ENCODE measurements at places on chromosomes 7 and 10. TPM values are rescaled to one million over a fixed set of nuclear protein-coding genes. Genes with fewer than 3 reads are reported as not detected.
A peak's percentile ranks its signal among the peaks of the same experiment; 100 is the strongest.

DNA sequence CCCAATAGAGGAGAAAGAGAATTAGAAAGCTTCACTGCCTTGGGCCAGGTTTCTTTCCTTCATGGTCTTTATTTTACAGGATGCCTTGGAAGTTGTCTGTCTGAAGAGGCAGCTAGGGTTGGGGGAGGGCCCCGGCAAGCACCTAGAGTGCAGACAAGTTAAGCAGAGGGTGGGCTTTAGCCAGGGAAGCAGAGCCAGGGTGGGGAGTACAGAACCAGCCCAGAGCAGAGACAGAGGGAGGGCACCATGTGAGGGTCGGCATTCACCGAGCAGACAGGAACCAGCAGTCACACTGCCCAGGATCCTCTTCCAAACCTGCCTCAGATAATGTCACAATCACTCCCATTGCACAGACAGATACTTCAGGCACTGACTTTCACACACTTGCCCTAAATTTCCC, 75.9 kb downstream of the ADARB2 start:
- H3K4me3 ChIP-seq, result no peak overlapping the region
- DNase-seq, result no peak
- no peak overlapping the region for H3K27ac ChIP-seq
- H3K4me1 ChIP-seq, result no peaks in the 10 kb centered on the region
- no peaks in the 10 kb centered on the region for H3K36me3 ChIP-seq
- H3K27me3 ChIP-seq, result no peaks in the 10 kb centered on the region

The NUPR2 gene
- not detected for total RNA-seq

The CHST3 gene
- 43.3 TPM for total RNA-seq

GRCh38 chr10:67839951-67840350, 2.0 kb upstream of the DNAJC12 start:
- no peaks in the 10 kb centered on the region for H3K36me3 ChIP-seq
- no peaks in the 10 kb centered on the region for H3K4me1 ChIP-seq
- no peaks in the 10 kb centered on the region for H3K27me3 ChIP-seq
- H3K4me3 ChIP-seq, result no peak overlapping the region
- no peak overlapping the region for H3K27ac ChIP-seq

GRCh38 chr7:152336754-152337368, 98.9 kb downstream of the KMT2C start:
- H3K27me3 ChIP-seq, result no peaks in the 10 kb centered on the region
- peaks cover 12% of the 10 kb centered on the region for H3K4me1 ChIP-seq
- no peak overlapping the region for H3K27ac ChIP-seq
- H3K36me3 ChIP-seq, result no peaks in the 10 kb centered on the region
- no peak overlapping the region for H3K4me3 ChIP-seq

DNA sequence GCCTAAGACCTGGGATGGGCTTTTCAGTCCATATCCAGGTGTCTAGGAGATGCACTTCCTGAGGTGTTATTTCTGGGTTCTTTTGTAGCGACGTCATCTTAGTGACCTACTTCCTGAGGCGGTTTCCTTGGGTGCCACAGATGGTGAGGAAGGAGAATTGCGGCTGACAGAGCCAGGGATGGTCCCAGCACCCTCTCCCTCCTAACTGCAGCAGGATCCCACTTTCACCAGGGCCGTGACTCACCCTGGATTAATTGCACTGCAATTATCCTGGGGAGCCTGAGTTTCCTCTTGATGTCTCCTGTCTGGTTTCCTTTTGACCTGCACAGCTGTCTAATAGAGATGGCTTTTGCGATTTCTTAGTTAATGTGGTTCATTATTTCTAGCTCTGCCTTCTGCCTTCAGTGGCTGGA, 271.7 kb downstream of the TCF7L2 start:
- H3K27me3 ChIP-seq, result no peaks in the 10 kb centered on the region
- H3K36me3 ChIP-seq, result no peaks in the 10 kb centered on the region
- H3K4me3 ChIP-seq, result peak overlapping the region; percentile 48
- H3K4me1 ChIP-seq, result peaks cover 11% of the 10 kb centered on the region
- H3K27ac ChIP-seq, result no peak overlapping the region
- DNase-seq, result peak; percentile 59

DNA sequence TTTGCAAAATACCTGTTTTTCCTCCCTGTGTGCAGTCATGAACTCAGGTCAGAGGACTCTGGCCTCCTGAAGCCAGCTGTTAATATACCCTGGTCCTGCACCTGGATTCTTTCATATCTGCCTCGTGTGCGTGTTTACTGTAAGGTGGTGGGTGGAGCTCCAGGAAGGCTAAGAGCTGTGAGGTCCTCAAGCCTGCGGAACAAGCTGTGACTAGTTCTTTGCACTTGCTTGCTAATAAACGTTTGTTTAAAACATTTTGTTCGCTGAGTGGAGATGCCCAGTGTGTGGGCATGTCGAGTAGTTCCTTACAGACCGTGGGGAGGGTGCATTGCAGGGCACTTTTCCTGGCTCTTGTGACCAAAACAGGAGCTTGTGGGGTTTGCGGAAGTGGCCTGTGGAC, 139.0 kb downstream of the DOCK1 start:
- peaks cover 35% of the 10 kb centered on the region for H3K4me1 ChIP-seq
- no peak for DNase-seq
- no peak overlapping the region for H3K27ac ChIP-seq
- peaks cover 23% of the 10 kb centered on the region for H3K36me3 ChIP-seq
- H3K4me3 ChIP-seq, result no peak overlapping the region
- no peaks in the 10 kb centered on the region for H3K27me3 ChIP-seq

The WEE2 gene
- not detected for total RNA-seq

- no peaks in the 10 kb centered on the region for H3K36me3 ChIP-seq
- peaks cover 23% of the 10 kb centered on the region for H3K4me1 ChIP-seq
- no peak overlapping the region for H3K4me3 ChIP-seq
- no peak overlapping the region for H3K27ac ChIP-seq
- peak; percentile 32 for DNase-seq
- H3K27me3 ChIP-seq, result no peaks in the 10 kb centered on the region
Observed at GRCh38 chr10:36256166-36256565, 614.1 kb upstream of the FZD8 start.

DNA sequence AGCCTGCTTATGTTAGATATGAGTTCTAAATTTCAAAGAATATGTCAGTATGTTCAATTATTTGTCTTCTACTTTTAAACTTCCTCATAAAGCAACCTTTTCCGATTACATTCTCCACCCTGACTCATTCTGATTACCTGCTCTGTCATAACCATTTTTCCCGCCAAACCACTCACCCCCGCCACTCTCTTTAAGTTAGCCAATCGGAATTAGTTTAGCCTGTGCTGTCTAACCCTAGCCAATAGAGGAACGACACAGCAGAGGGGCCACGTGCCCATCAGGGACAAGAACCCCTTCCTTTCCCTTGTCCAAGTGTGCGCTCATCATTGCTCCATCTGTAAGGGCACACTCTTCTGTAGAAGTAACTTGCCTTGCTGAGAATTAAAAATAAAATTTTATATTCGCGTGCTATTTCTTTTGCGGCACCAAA, 91.4 kb downstream of the CCDC71L start:
- no peaks in the 10 kb centered on the region for H3K27me3 ChIP-seq
- peak overlapping the region; percentile 67 for H3K27ac ChIP-seq
- no peak overlapping the region for H3K4me3 ChIP-seq
- DNase-seq, result no peak
- peaks cover 13% of the 10 kb centered on the region for H3K4me1 ChIP-seq

- H3K36me3 ChIP-seq, result no peaks in the 10 kb centered on the region
- H3K27me3 ChIP-seq, result no peaks in the 10 kb centered on the region
- no peaks in the 10 kb centered on the region for H3K4me1 ChIP-seq
Observed at GRCh38 chr10:101655570-101655969, 39.4 kb downstream of the FBXW4 start.

GRCh38 chr10:55837273-55837672, 523.8 kb downstream of the ZWINT start:
- no peaks in the 10 kb centered on the region for H3K4me1 ChIP-seq
- DNase-seq, result no peak
- H3K4me3 ChIP-seq, result no peak overlapping the region
- H3K27ac ChIP-seq, result no peak overlapping the region

- H3K4me1 ChIP-seq, result peaks cover 17% of the 10 kb centered on the region
- no peak overlapping the region for H3K27ac ChIP-seq
- no peak overlapping the region for H3K4me3 ChIP-seq
- no peaks in the 10 kb centered on the region for H3K36me3 ChIP-seq
- H3K27me3 ChIP-seq, result no peaks in the 10 kb centered on the region
Observed at GRCh38 chr10:70292004-70292403, 8.2 kb upstream of the NPFFR1 start.

The SPDYE11 gene
- total RNA-seq, result not detected

- no peak for DNase-seq
- peaks cover 49% of the 10 kb centered on the region for H3K4me1 ChIP-seq
- H3K36me3 ChIP-seq, result no peaks in the 10 kb centered on the region
- no peaks in the 10 kb centered on the region for H3K27me3 ChIP-seq
- no peak overlapping the region for H3K27ac ChIP-seq
Observed at GRCh38 chr7:34131371-34131770, 226.0 kb downstream of the BMPER start.

The ASNS gene
- 107 TPM for total RNA-seq

GRCh38 chr7:146956853-146957252, 840.3 kb downstream of the CNTNAP2 start:
- no peaks in the 10 kb centered on the region for H3K27me3 ChIP-seq
- no peak overlapping the region for H3K27ac ChIP-seq
- no peak overlapping the region for H3K4me3 ChIP-seq
- H3K4me1 ChIP-seq, result no peaks in the 10 kb centered on the region
- H3K36me3 ChIP-seq, result no peaks in the 10 kb centered on the region

DNA sequence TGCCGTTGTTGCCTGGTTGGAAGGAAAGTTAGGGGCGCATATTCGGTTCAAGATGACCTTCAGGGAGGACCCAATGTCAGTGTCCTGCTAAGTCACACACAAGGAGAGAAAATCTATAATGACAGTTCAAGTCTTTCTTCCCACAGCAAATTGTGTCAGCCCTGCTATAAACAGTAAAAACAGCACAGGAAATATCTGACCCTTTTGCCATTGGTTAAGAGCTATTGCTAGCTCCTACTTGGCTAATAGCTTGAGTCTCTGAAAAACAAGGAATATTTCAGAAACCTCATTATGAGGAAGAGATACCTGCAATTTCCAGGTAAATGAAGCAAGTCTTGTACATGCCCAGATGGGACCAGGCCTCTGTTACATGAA, 175.6 kb downstream of the SKIDA1 start:
- H3K27ac ChIP-seq, result no peak overlapping the region
- H3K4me3 ChIP-seq, result no peak overlapping the region
- H3K4me1 ChIP-seq, result peaks cover 8% of the 10 kb centered on the region
- no peaks in the 10 kb centered on the region for H3K27me3 ChIP-seq
- DNase-seq, result no peak

The DNAJC9 gene
- 20.9 TPM for total RNA-seq

The TET1 gene
- total RNA-seq, result 2.1 TPM

- no peaks in the 10 kb centered on the region for H3K27me3 ChIP-seq
- no peak overlapping the region for H3K27ac ChIP-seq
- DNase-seq, result peak; percentile 39
- no peaks in the 10 kb centered on the region for H3K36me3 ChIP-seq
- no peak overlapping the region for H3K4me3 ChIP-seq
- H3K4me1 ChIP-seq, result peaks cover 19% of the 10 kb centered on the region
Observed at GRCh38 chr10:50576245-50576815, 47.4 kb downstream of the SGMS1 start.

GRCh38 chr7:70316745-70317144, 718.5 kb downstream of the AUTS2 start:
- no peaks in the 10 kb centered on the region for H3K36me3 ChIP-seq
- H3K27me3 ChIP-seq, result no peaks in the 10 kb centered on the region
- H3K27ac ChIP-seq, result no peak overlapping the region
- H3K4me1 ChIP-seq, result peaks cover 7% of the 10 kb centered on the region
- no peak overlapping the region for H3K4me3 ChIP-seq
- no peak for DNase-seq

GRCh38 chr7:91633013-91633441, 247.5 kb downstream of the MTERF1 start:
- DNase-seq, result no peak
- no peak overlapping the region for H3K4me3 ChIP-seq
- no peaks in the 10 kb centered on the region for H3K36me3 ChIP-seq
- H3K27ac ChIP-seq, result no peak overlapping the region

DNA sequence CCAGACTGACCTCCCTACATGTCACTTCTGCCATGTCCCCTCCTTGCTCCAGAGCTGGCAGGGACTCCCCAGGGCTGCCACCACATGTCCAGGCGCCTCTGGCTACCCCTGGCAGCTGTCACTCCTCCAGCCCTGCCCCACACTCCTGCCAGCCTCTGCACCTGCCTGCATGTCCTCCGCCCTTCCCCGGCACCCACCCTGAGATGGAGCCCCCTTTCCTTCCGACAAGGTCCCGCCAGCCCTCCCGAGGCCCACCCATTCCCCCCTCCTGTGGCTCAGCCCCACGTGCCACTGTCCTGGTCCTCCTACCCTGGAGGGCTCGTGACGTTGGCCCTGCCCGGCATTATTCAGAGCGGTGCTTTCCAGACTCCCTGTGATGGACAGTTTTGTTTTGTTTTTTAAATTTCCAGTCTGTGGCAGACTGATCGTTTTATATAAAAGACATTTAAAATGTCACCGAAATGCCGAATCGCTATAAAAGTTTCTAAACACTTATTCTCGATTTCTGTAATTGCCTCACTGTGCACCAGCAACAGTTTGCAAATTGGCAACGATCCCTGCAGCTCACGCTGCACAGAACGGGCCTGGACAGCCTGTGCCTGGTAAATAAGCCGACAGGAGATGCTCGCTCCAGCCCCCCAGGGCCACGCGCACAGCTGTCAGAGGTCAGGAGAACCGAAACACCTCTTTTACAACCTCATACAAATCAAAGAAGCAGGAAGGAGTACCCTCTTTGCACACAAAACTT, 111.1 kb upstream of the SH2B2 start:
- no peak overlapping the region for H3K4me3 ChIP-seq
- DNase-seq, result no peak
- no peaks in the 10 kb centered on the region for H3K4me1 ChIP-seq
- no peak overlapping the region for H3K27ac ChIP-seq
- no peaks in the 10 kb centered on the region for H3K36me3 ChIP-seq

- no peaks in the 10 kb centered on the region for H3K27me3 ChIP-seq
- H3K36me3 ChIP-seq, result no peaks in the 10 kb centered on the region
- peaks cover 60% of the 10 kb centered on the region for H3K4me1 ChIP-seq
- DNase-seq, result peak; percentile 47
- peak overlapping the region; percentile 92 for H3K4me3 ChIP-seq
- H3K27ac ChIP-seq, result peak overlapping the region; percentile 62
Observed at GRCh38 chr10:31321396-31321941, 2.5 kb downstream of the ZEB1 start.

GRCh38 chr10:126479280-126479895, 91.1 kb upstream of the ADAM12 start:
- no peaks in the 10 kb centered on the region for H3K36me3 ChIP-seq
- H3K27me3 ChIP-seq, result no peaks in the 10 kb centered on the region
- H3K4me3 ChIP-seq, result no peak overlapping the region
- no peak for DNase-seq
- H3K4me1 ChIP-seq, result no peaks in the 10 kb centered on the region

- DNase-seq, result no peak
- no peaks in the 10 kb centered on the region for H3K36me3 ChIP-seq
- no peak overlapping the region for H3K27ac ChIP-seq
- H3K27me3 ChIP-seq, result no peaks in the 10 kb centered on the region
- H3K4me1 ChIP-seq, result no peaks in the 10 kb centered on the region
- no peak overlapping the region for H3K4me3 ChIP-seq
Observed at GRCh38 chr10:105840288-105840770, 1199.2 kb downstream of the SORCS3 start.

The CPEB3 gene
- 1.1 TPM for total RNA-seq

GRCh38 chr10:132696728-132697577, 89.0 kb downstream of the NKX6-2 start:
- H3K27ac ChIP-seq, result no peak overlapping the region
- H3K4me1 ChIP-seq, result peaks cover 12% of the 10 kb centered on the region
- no peak overlapping the region for H3K4me3 ChIP-seq
- no peaks in the 10 kb centered on the region for H3K27me3 ChIP-seq

All from GM23248 (cell line).